ENCODE measurements at places on chromosomes 4 and X. TPM values are rescaled to one million over a fixed set of nuclear protein-coding genes. Genes with fewer than 3 reads are reported as not detected.

LEF1 gene
- total RNA-seq: 0.52 TPM

PSAPL1 gene
- total RNA-seq: not detected

CENPVL2 gene
- total RNA-seq: not detected

KLB gene
- not detected for total RNA-seq

CT45A9 gene
- not detected for total RNA-seq

MAGEC1 gene
- total RNA-seq: not detected

KIT gene
- total RNA-seq: 0.10 TPM

ARX gene
- total RNA-seq: not detected

L1CAM gene
- total RNA-seq: 623 TPM

RTL9 gene
- total RNA-seq: not detected

USP51 gene
- total RNA-seq: 1.0 TPM

RIPPLY1 gene
- not detected for total RNA-seq

ANKRD50 gene
- total RNA-seq: 20.1 TPM

SHROOM3 gene
- total RNA-seq: 66.6 TPM

CACNA1F gene
- not detected for total RNA-seq

RAB9B gene
- 1.9 TPM for total RNA-seq

ARHGAP36 gene
- total RNA-seq: 0.15 TPM

IBSP gene
- not detected for total RNA-seq

TRIM75 gene
- total RNA-seq: not detected

PLCXD1 gene
- 10.4 TPM for total RNA-seq

USP26 gene
- total RNA-seq: not detected

FANCB gene
- 2.0 TPM for total RNA-seq

IRS4 gene
- not detected for total RNA-seq

SLC6A8 gene
- 9.2 TPM for total RNA-seq

ADH6 gene
- total RNA-seq: 1.1 TPM

YY2 gene
- 0.69 TPM for total RNA-seq

UGT2B15 gene
- 0.10 TPM for total RNA-seq

RAB40AL gene
- not detected for total RNA-seq

USP17L21 gene
- not detected for total RNA-seq

PLAC8 gene
- total RNA-seq: 0.35 TPM

VEGFD gene
- 0.05 TPM for total RNA-seq

ARHGAP4 gene
- 11.8 TPM for total RNA-seq

TDO2 gene
- total RNA-seq: 0.05 TPM

PWWP3B gene
- total RNA-seq: 1.5 TPM

GATA1 gene
- not detected for total RNA-seq

DOCK11 gene
- 4.9 TPM for total RNA-seq
